D721Med (cell line): ENCODE measurements at places on chromosomes 5 and 9.

DNA sequence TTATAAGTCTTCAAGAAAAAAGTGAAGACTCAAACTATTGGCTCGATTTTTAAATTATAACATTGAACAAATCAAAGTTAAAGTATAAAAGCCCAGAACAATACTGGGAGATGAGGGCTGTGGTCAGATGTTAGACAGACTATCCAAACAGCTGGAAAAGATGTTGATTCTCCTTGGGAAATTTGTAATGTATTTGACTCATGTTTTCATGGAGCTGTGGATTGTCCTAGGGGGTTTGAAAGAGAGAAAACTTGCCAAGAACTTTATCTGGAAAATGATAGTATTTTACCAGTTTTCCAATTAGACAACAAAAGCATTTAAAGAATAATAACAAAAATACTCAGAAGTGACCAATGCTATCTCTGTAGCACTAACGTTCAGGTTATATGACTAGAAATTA, 339.2 kb downstream of the ARL15 start:
- DNase-seq: no peak

- no peak for DNase-seq
Observed at GRCh38 chr5:78500871-78501270, 140.5 kb downstream of the SCAMP1 start.

DNA sequence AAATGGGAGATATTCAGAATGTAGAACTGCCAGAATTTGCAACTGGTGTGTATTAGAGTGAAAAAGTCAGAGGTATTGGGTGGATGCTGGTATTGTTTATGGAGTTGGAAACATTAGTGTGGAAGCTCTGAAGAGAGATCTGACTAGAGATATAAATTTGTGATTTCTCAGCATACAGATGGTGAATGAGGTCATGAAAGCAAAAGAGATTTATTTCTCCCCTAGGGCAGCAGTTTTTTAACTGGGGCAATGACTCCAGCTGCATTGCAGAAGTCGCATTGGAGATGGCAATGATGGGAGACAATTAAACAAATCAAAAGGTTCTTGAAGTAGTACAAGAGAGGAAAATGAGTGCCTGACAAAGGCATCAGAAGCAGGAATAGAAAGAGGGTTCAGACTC, 64.9 kb downstream of the CETN3 start:
- DNase-seq: no peak

- no peak for DNase-seq
Observed at GRCh38 chr9:74499770-74500583, 2.8 kb downstream of the RORB start.

DNA sequence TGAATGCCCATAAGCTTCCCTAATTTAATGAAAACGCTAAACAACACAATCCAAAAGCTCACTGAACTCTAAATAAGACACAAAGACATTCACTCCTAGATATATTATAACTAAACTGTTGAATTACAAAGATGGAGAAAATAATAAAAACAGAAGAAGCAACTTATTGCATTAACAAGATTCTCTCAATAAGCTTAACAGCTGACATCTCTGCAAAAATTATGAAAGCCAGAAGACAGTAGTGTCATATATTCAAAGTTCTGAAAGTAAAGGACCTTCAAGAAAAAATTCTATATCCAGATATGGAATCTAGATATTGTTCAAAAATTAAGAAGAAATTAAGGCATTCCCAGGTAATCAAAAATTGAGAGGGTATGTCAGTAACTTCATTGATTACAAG, 957.8 kb upstream of the TYRP1 start:
- DNase-seq: no peak

- no peak for DNase-seq
Observed at GRCh38 chr5:136004436-136004835, 24.4 kb upstream of the TGFBI start.

GRCh38 chr5:172548981-172549687, 91.9 kb upstream of the NEURL1B start:
- no peak for DNase-seq

GRCh38 chr5:73393611-73394489, 54.7 kb downstream of the FOXD1 start:
- DNase-seq: no peak

DNA sequence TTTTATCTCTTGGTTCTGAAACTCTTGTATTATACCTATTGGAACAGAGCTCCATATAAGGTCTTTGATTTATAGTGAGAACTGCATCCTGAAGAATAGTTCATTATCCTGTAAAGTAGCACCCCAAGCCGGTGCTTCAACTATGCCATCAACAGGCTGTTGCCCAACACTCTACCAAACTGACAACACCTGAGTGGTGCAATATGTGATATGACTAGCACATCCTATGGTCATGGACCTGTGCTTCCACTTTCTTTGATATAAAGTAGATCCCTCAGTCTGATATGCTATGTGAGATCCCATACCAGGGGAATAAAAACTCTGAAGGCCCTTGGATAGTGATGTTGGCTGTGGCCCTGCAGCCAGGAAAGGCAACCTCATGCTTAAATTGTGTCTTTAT, 15.8 kb downstream of the CSF2 start:
- no peak for DNase-seq

GRCh38 chr5:98109561-98110006, 663.9 kb upstream of the RGMB start:
- DNase-seq: no peak

DNA sequence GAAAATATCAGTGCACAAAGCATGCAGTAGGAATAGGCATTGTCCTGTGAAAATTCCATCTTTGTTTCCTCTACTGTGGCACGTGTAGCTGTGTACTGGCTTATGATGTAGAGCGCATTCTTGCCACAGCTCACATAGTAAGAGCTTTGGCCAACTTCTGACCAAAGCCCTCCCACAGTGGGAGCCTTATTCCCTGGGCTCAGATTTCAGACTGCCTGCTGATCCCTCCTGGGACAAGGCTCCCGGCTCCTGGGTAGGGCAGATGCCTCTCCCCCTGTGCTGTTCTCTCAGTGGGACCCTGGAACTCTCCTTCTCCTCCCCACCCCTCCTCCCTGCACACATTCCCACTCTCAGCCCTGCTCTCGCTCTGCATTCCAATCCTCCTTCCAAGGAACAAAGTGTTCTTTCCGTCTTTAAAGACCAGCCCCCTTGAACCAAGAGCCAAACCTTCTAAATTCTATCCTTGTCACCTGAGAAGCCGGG, 17.5 kb downstream of the LCP2 start:
- DNase-seq: no peak

DNA sequence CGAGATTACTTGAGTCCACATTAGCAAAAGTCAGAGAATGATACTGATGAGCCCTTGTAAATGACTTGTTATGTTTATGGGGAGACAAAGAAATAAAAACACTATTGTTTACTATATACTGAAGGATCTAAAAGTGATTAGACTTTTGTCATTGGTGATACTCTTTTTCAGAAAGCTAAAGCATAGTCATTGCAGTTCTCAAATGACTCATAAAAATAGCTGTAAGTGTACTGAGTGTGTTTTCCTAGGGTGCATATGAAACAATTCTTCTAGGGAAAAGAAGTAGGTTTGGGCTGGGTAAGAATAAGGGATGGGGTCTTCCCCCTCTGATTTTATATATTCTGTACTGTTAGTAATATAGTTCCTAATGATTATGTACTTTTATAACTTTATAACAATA, 32.6 kb downstream of the WDR36 start:
- no peak for DNase-seq

- DNase-seq: no peak
Observed at GRCh38 chr9:136867917-136868316, 1.8 kb upstream of the EDF1 start.

DNA sequence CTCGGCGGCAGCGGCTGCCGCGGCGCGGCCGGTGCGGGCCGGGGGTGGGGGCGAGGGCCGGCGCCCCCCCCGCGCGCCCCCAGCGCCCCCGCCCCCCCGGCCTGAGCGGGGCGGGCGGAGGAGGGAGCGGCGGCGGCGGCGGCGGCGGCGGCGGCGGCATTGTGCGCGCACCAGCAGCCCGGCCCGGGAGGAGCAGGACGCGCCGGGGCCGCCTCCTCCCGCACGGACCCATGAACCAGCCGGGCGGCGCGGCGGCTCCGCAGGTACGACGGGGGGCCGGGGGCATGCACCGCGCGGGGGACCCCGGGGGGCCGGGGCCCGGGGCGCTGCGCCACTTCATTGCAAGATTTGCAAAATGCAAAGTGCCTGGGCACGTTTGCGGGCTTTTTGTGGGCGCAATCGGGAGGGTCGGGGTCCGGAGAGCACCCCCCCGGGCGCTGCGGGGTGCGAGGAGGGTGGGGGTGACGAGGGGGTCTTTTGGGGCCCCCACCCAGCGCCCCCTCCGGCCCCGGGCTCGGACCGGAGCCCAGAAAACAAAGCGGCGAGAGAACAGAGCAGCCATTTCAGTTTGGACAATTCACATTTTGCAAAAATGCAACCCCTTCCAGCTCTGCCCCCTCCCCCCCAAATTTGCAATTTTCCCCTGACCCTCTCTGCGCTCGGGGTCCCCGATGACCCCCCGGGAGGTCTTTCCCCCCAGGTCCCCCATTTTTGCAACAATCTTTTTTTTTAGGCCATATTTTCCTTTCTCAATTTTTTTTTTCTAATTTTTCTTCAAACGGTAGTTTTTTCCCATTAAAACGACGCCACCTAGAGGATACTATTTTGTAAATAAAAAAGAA, at the start of gene ZNF618:
ZNF618 (plus strand) TSS at position 159 of the 842 bp plus-strand sequence; CDS start at position 231, 72 bp downstream.
- DNase-seq: peak; percentile 35

DNA sequence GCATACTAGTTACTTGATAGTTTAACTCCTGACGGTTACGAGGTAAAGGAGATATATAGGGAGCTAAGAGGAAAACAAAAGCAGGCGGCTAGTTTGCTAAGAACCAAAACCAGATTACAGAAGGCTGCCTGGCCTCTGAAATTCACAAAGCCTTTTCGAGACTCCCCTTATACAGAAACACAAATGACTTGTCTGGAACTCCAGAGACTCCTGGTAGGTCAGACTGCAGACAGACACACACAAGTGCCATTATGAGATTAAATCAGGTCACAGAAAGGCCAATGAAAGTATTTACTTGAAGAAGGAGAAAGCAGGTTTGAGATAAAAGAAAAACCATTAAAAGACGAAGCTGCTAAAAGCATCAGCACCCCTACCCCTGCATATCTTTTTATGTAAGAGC, 142.5 kb upstream of the LRRTM2 start:
- DNase-seq: no peak

DNA sequence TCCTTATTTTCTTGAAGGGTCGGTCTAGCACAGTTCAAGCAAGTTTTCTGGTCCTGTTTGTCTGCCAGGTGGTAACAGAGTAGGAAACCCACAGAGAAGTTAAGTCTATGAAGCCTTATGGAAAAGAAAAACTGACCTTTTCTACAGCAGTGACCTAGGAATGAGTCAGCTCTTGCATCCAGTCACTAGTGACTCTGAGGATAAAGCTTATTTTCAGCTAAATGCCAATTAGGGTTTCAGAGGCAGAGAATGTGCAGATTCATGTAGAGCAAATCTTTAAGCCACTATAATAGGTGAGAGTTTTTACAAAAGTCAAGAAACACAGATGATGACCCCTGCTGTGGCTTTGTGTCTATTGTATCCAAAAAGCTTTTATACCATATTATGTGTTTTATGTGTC, 100.7 kb downstream of the CWC27 start:
- no peak for DNase-seq

DNA sequence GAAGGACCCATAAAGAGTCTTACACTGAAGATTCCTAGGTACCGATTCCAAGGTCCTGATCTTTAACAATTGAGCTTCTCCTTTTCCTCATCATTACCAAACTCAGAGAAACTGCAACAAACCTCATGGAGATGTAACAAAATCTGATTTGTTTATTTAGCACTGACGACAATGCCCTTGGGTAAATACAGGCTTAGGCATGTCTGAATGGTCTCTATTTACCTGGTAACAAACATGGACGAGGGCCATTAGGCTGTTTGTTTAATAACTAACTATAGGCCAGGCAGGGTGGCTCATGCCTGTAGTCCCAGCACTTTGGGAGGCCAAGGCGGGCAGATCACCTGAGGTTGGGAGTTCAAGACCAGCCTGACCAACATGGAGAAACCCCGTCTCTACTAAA, 333.3 kb downstream of the AGTPBP1 start:
- no peak for DNase-seq

GRCh38 chr9:122058709-122059108, 34.4 kb downstream of the TTLL11 start:
- DNase-seq: peak; percentile 36
